Activated T-helper 1 cell treated with anti-CD3 and anti-CD28 coated beads, Interleukin-2, amount 50 U/mL, for 16 hours (primary cell): ENCODE measurements at places on chromosomes 3 and 15.

GRCh38 chr3:32077260-32078084 lies 28.9 kb upstream of the GPD1L start:
- no peak for DNase-seq

- DNase-seq = no peak
These were observed 209.8 kb upstream of the RBMS3 start for GRCh38 chr3:29070959-29071634.

- no peak for DNase-seq
These were observed 255.5 kb upstream of the TGFBR2 start for GRCh38 chr3:30350901-30351300.

DNA sequence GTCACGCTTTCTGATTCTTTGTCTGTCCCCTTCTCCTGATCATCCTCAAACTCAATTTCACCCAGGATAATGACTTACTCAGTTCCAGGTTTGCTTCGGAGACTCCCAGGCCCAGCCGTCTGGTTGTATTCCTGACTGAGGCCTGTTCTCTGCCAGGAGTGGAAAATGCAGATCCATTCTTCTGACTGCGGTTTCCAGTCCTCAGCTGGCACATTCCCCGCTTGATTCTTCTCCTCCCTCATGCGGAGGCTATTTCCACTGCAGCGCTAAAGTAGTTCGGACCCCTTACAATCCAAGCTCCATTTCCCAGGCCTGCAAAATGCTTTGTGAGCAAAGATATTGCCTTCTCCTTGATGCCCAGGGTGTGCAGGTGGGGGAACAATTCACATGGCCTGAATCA lies 47.2 kb upstream of the GALNT15 start:
- no peak for DNase-seq

- DNase-seq = no peak
These were observed 32.7 kb downstream of the CD200 start for GRCh38 chr3:112365636-112366035.

- DNase-seq = no peak
These were observed 81.5 kb downstream of the BBX start for GRCh38 chr3:107604057-107604822.

DNA sequence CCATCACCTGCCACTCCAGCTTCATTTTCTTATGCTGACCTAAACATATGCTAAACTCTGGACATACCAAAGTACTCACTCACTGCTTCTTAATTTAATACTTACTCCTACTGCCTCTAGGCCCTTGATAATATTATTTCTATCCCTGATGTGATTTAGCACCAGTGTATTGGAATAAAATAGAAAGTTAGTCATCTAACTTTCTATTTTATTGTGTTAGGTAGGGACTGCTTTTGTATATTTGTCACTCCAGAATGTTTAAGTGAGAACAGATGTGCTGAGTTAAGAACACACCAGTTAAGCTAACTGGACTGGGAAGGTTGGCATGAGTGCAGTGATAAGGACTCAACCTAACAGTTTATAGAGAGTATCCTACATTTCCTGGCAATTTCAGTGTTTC lies 6.5 kb upstream of the CLDN16 start:
- DNase-seq = no peak

DNA sequence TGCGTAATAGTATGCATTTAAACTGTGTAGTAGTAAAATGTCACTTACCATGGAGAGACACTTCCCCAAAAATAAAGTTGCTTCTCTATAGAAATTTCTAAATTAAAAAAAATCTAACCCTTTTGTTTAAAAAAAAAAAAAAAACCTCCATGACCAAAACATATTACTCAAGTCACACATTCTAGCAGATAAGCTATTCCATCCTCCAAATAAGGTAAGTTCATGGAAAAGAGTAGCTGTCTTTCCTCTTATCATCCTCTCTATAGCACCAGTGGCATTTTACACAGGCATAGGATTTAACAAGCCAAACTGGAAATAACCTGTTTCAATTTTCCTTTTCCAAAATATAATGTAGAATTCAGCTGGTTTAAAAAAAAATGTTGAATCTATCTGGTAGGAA lies 57.4 kb downstream of the LRRFIP2 start:
- no peak for DNase-seq

DNA sequence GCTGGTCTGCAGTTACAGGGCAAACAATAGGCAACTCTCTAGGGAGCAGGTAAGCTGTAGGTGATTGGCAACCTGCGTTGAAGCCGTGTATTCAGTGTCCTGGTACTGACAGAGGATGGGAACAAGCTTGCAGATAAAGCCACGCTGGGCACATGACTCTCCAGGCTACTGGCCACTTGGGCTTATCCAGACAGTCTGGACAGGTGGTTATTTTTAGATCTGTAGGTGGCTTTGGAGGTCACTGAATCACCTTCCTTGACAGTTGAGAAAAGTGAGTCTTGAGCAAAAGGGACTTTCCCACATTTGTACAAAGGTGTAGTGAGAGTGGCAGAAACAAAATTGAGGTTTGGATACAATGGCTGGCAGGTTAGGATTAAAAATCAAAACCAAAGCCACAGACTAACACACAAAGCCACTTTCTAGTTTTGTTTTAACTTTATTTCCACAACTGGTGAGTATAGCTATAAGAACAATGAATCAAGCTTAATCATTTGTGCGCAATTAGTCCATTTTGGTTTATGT lies 22.3 kb upstream of the IL1RAP start:
- no peak for DNase-seq

DNA sequence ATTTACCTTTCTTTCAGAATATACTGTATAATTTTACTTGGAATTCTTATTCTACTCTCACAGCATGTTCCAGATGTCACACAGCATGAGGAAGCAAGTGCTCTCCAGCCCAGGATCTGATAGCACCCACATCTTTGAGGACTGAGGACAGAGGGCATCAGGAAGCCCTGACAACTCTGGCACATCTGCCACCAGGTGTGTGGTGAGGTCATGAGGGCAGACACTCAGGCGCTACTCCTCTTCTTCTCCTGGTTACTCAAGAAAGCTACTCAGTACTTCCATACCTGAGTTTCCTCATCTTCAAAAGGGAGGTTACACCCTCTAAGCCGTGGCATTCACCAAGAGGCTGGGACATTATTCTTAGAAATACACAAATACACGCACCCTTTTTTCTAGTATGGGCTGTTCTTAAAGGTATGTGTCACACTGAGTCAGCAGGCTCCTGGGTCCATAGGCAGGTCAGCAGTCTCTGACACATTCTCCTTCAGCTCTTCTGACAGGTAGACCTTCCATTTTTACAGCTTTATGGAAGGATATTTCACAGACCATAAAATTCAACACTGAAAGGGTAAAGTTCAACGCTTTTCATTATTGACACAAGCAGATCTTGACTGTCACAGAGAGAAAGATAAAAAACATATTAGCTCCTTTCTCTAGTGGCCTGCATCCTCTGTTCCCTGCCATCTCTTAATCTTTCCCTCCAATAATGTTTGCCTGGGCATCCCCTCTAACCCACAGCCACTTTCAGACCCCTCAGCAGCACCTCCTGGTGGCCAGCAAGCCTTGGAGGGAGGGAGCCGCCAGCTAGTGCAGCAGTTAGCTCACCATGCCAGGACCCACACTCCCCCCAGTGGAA lies 103.2 kb upstream of the TJP1 start:
- no peak for DNase-seq

DNA sequence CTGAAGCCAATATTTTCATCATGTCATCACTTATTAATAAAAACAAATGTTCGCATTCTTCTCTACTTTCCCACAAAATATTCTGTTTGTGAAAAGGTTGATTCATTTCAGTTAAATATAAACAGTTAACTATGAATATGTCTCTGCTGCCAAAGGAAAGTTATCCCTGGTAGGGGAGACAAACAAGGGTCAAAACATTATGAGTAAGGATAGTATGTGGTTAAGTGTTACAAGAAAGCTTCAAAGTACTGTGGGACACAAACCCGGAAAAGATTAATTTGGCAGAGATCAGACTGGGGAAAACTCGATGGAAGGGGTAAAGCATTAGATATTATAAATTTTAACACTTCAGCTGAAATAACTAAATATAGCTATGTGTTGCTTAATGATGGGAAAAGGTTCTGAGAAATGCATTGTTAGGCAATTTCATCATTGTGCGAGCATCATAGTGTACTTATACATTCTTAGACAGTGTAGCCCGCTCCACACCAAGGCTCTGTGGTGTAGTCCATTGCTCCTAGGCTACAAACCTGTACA lies 436.5 kb upstream of the TBL1XR1 start:
- DNase-seq = no peak

GRCh38 chr3:76097589-76097969 lies 312.2 kb upstream of the ZNF717 start:
- no peak for DNase-seq

- no peak for DNase-seq
These were observed 30.5 kb downstream of the ATP2B2 start for GRCh38 chr3:10474847-10475246.

DNA sequence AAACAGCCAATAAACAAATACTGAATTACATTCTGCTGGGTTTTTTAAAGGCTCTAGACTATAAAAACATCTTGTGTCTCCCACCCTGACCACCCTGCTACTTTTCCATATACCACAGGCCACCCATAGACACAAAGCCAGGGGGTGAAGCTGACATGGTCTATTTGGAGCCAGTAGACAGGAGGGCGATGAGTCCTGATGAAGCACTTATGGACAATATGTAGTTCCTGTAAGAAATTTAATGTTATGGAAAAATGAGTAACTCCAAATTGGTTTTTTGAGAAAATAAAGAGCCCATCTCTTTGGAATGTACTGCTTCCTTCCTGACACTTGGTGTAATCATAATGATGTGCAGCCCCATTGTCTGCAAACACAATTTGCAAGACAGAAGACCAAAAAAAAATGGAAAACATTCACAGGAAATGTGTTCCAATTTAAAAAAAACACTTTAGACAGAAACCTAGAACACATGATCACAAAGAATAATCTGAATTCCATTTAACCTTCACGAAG lies 11.8 kb downstream of the SSR3 start:
- DNase-seq = no peak

GRCh38 chr3:57803647-57804081 lies 47.6 kb downstream of the SLMAP start:
- no peak for DNase-seq

DNA sequence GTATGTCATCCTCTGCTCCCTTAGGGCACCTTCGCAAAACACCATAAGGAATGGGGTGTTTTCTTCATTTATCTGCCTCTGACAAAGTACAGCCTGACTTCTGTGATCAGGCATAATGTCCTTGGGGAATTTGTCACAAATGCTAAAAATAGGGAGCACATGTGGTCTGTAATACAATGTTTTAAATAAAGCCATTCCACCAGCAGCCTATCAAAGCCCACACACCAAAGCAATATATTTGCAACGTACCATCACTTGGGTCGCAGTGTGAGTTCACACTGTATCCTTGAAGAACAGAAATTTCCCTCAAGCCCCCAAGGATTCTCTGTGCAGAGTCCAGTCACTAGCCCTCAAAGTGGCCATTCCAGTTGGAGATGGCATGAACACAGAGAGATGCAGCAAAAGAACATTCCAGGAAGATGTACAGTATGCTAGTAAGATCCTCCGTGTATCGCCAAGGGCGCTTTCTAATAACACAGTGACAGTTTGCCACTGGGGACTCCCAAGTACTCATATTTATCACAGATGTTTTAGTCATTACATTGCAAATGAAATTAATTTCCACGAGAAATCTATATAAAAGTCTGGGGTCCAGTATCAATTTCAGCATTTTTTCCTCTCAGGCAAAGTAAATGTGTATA lies 246.7 kb downstream of the MCTP2 start:
- no peak for DNase-seq

GRCh38 chr3:148459931-148460513 lies 237.7 kb upstream of the AGTR1 start:
- DNase-seq = no peak

DNA sequence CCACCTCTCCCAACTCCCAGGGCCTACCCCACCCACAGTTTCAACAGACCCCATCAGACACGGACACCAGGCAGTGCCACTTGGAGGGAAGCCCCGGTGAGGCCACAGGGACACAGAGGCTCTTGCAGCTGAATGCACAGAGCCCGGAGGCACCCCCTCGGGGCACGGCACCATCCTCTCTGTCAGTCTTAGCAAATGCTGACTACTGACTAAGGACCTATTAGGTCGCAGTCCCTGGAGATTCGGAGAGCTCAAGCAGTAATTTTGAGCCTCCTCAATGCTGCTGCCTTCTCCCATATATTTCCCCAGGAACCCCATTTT lies 79.9 kb downstream of the VGLL4 start:
- DNase-seq = no peak

- no peak for DNase-seq
These were observed 37.0 kb downstream of the MINDY4B start for GRCh38 chr3:150868282-150868681.

GRCh38 chr3:61600195-61600594 lies 38.8 kb downstream of the PTPRG start:
- no peak for DNase-seq

DNA sequence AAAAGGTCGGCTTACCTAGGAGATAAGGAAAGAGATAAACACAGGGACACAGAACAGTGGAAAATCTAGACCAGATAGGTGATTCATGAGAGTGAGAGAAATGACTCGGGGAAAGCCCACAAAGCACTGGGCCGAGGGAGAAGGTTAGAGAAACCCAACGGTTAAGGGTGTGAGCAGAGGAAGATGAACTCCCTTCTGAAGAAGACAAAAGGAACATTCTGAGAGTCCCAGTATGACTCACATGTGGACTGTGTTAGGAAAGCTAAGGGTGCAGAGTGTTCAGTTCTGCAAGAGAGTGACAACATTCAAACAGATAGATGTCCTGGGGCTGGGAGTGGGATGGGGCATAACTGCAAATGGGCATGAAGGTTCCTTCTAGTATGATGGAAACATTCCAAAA lies 83.0 kb downstream of the CNTN3 start:
- DNase-seq = no peak

DNA sequence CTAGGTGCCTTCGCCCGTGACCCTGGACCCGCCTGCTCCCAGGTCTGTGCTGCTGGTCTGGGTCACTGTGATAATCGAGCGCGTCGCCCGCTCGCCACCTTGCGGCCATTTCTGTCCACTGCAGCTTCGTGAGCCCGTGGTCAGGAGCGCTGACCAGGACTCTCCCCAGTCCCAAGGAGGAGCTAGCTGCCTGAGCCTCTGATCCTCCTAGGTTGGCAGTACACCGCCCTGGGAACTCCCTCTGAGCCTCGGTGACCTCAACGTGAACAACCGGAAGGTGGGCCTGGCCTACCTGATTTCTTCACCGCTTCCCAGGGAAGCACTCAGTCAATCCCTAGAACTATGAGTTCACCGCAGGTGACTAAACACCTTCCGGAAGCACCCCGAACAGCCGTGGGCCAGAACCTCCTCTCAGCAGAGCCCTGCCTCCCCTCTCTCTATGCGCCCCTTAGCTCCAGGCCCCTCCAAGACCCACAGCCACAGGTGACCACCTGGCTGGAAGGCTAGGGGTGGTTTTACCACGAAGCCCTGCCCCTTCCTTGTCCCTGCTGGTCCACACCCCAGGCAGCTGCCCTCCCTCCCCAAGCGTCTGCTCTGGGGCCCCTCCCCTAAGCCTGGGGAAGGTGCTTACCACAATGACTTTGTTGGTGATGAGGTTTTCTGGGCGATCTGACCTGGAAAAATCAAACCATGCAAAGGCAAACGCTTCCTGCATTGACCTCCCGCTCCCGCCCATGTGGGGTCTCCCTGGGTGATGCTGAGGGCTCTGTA lies 9.7 kb downstream of the PLA2G4D start:
- DNase-seq = peak; percentile 20

GRCh38 chr15:70355275-70355795 lies 257.6 kb upstream of the TLE3 start:
- DNase-seq = no peak

GRCh38 chr15:77739591-77740378 lies 107.1 kb upstream of the LINGO1 start:
- DNase-seq = no peak

- DNase-seq = no peak
These were observed 14.9 kb upstream of the NIPA2 start for GRCh38 chr15:22823495-22824128.
